Activated CD4-positive, alpha-beta T cell treated with anti-CD3 and anti-CD28 coated beads, Interleukin-2, Interleukin-4, amounts not matched to agents 100 ng/mL and 50 ng/mL, durations not matched to agents 16 hours and 8 hours (primary cell): ENCODE measurements at places on chromosomes 5 and 9.
A peak's percentile ranks its signal among the peaks of the same experiment; 100 is the strongest.

- no peak for DNase-seq
Observed at GRCh38 chr5:106720367-106720766, 950.4 kb downstream of the EFNA5 start.

GRCh38 chr9:97753975-97754374 lies 56.8 kb upstream of the XPA start:
- DNase-seq, result no peak

GRCh38 chr5:133245191-133246052 lies 193.6 kb downstream of the HSPA4 start:
- DNase-seq, result peak; percentile 73

- DNase-seq, result no peak
Observed at GRCh38 chr5:67045816-67046740, 150.5 kb downstream of the CD180 start.

DNA sequence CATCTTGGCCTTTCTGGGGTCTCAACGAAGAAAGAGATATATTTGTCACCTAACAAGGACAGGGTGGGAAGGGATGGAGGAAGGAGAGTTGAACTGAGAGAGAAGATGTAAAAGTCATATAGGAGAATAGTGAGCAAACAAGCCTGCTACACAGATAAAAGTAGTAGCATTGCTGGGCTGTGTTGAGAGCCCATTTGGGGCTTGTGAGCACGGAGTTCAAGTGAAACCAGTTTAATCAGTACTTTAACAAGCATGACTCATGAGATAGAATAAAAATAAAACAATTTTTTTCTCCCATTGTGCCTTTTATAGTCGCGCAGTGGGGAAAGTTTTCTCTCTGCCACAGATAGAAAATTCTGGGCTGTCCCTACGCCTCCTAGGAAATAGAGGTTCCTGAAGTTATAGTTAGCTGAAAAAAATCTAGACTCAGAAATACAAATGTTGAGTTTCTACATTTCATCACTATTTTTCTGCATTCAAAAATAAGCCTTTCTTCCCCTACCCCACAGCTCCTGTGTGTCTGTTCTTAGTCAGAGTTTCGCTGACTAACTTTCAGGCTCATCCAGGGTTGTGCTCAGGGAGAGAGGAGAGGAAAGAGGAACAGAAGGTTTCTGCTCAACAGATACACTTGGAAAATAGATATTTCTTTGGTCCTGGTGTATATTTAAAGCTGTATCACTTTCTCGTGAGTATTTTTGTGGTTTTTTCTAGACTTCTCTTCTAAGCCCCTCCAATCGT lies 395.8 kb upstream of the ADAMTSL1 start:
- no peak for DNase-seq

GRCh38 chr5:176921714-176922113 lies 22.6 kb upstream of the HK3 start:
- DNase-seq, result no peak
